NCI-H460 (cell line): ENCODE measurements at places on chromosomes 6 and 20.

DNA sequence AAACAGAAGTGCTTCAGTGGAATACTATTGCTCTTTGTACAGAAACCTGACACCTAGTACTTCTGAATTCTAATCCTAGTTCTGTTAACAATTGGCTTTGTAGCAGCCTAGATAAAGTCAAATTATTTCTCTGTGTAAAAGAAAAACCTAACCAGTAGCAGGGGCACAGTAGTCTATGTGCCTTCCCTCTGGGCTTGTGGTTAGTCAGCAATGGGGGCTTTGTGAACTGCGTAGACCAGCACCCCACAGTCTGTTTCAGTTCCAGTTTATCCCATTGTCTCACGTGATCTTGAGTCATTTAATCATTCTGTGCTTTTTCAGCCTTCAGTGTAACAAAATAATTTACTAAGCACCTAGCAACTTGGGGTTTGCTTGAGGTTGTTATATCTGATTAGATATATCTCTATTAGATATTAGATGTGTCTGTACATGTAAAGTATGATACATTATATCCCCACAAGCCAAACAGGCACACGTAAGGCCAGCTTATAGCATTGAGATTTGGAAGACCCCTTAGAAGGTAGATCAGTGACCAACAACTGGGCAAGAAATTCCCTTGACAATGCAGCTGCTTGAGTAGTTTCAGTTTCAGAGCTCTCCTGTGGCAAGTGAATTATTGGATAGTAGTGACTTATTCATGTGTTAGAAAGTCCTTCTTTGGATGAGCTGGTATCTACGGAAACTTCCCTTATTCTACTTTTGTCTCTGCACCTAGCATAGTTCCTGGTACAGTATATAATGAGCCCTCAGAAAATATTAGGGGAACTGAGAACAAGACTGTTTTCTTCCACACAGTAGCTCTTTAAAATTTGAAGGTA lies 27.9 kb upstream of the CCR6 start:
- no peak for DNase-seq

GRCh38 chr6:169101981-169102380 lies 151.7 kb downstream of the THBS2 start:
- no peak for DNase-seq

DNA sequence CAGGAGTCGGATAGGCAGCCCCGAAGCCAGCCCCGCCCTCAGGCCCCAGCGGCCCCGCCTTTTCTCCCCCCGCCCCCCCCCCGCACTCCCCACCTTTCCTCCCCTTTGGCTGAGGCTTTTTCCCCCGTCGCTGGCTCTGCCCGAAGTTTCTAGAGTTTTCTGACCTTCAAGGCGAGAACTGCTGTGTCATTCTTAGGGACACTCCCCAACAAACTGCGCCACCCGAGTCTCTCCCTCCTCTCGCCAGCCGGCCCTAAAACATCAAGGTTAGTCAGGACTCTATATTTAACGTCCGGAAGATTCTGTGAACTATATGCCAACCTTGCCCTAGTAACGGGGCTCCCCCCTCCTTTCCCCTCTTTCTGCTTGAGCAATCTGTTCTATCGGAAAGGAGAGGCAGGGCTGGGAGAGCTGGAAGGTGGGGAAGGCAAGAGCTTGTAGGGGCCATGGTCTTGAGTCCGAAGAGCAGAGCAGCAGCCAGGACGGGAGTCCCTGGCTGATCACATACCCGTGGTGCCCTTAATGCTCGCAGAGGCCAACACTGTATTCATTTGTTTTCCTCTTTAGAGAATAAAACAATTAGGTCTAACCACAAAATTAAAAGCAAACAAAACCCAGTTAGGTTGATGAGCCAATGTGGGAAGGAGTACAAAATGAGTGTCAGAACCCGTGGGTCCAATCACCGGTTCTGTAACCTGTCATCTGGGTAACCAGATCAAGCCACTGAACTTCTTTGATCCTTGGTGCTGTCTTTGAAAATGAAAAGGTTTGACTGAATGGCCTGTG lies 5.3 kb upstream of the HSPA1B start:
- peak; percentile 94 for DNase-seq

DNA sequence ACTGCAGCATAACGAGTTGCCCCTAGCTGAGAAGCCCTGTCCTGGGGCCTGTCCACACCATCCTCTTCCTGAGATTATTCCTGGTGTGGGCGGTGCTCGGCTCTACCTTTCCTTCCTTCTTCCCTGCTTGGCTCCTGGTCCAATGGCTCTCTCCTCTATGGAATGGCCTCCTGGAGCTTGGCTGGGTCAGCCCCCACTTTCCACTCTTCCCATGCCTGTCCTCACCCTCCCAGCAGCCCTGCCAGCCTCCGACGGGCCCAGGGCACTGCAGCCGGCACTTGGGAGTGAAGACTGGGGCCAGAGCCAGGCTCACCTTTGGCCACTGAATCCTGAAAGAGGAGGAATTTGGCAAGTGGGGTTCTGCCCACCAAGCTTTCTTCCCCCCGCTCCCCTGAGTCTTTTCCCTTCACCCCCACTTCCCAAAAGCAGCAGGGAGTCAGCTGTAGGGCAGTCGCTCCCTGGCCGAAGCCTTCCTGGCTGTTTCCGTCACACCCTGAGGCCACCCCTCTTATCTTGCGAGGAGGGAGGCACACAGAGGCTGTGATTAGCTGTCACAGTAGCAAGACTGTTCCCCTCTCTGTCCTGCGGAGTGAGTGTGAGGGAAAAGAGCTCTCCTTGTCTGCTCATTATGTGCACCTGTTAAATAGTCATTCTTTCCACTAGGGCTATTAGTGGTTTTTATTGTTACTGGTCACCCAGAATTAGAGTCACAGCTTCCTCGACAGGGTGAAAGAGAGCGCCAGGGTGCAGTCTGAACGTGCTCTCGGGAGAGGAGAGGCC lies 6.3 kb upstream of the CDSN start:
- no peak for DNase-seq

- no peak for DNase-seq
Measured at GRCh38 chr6:38997128-38997761, 51.3 kb upstream of the GLP1R start.

DNA sequence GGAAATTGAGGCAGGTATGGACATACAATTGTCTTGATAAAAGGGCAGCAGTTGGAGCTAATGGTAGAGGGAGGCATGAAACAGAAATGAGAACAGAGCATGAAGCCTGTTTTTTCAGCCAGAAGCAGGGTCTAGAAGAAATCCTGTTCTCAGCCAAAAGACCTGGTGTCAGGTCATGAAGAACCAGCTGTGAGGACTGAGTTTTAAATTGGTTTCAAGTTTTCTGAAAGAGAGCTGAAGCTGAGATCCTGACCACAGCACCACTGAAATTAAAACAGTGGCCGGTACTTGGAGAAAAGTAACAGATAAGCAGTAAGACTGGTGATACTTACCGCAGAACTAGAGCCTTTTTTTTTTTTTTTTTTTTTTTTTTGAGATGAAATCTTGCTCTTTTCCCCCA lies 283.8 kb upstream of the BMP2 start:
- no peak for DNase-seq

DNA sequence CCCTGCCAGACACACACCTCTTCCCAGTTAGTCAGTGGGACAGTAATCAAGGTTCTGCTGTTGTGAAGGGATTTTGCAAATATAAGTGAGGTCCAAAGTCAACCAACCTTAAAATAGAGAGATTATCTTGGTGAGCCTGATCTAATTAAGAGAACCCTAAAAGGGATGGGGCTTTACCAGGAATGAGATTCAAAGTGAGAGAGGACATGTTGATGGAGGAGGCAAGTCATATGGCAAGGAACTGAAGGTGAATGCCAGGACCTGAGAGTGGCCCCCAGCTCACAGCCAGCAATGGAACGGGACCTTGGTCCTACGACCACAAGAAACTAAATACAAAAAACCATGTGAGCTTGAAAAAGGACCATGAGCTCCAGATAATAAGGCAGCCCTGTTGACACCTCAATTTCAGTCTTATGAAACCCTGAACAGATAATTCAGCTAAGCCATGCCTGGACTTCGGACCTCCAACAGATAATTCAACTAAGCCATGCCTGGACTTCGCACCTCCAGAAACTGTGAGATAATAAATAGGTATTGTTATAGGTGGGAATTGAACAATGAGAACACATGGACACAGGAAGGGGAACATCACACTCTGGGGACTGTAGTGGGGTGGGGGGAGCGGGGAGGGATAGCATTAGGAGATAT lies 253.4 kb downstream of the GMPR start:
- DNase-seq: no peak

DNA sequence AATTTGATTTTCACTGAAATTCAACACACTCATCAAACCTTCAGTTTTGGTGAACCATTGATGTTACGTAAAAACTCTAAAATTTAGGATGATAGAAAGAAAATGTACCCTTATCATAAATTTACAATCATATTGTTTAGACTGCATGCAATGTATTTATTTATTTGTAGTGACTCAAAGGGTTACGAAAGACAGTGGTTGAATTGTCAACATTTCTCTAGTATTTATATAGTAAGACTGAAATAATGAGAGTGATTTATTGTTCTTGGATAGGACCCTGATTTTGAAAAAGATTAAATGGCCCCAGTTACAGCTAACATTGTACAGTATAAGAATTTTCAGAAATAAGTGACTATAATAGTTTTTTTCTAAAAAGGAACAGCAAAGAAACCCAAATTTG lies 591.5 kb downstream of the RFPL4B start:
- no peak for DNase-seq

DNA sequence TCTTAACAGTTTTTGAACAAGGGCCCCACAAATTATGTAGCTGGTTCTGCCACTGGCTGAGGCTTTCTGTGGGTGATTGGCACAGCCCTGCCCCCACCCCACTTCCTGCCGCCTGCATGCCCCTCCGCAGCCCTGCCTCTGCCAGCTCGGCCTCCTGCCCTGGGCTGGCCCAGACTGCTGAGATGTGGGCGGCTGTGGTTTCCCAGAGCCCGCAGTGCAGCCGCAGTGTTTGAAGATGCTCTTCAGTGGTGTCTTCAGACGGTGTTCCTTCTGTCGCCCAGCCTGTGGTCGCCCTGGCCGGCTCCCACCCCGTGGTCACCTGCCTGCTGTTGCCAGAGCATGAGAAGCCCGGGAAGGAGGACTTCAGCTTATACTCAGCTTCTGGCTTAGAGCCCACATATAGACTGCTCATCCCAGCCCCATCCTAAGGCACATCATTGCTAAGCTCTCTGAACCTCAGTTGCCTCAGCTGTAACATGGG lies 154.3 kb downstream of the VEGFA start:
- DNase-seq: no peak

DNA sequence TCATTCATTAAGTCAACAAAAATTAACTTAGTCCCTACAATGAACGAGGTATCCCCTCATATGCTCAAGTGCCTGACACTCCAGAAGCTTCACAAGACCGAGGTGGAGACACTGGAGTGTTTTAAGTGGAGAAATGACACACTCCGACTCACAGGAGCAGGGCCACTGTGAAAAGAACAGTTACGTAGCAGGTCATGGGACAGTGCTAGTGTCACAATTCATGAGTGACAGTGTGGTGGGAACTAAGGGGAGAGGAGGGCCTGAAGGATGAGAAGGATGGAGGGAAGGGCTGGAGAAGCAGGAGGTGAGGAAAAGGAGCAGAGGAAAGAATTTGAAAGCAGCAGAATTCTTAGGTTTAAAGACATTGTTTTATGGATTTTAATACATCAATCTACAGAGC lies 1.3 kb upstream of the HLA-A start:
- no peak for DNase-seq

GRCh38 chr20:2760297-2760951 lies 40.0 kb downstream of the CPXM1 start:
- DNase-seq: no peak

DNA sequence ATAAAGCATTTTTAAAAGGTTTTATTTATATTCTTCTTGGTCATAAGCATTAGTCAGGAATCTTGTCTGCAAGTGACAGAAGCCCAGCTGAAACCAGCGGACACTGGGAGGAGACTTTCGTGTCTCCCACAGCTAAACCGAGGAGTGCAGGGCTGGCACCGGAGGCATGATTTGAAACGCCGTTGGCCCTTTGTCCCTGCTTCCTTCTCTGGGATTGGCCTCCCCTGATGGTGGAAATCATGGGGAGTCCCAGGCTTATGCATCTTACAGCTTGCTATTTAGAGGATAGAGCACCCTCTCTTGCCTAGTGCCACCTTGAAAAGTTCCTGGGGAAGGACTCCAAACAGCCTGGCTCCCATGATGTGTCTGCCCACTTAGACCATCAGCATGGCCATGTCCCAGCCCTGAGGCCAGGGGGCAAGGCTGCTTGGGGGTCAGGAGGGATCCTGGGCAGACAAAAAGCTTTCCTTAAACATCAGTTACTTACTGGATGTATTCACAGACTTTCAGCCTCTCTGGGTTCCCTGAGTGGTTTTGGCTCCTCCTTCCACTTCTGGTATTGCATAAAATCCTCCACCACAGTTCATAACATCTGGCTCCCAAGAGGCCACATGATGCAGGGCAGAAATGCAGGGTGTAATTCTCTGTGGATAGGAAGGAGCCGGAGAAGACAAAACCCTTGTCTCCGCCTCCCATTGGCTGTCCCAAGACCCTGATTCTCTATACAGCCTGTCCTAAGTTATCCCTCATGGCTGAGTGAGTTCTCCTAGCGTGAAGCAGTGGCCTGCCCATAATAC lies 49.3 kb upstream of the INSM1 start:
- no peak for DNase-seq

- DNase-seq: no peak
Measured at GRCh38 chr20:46085179-46085851, 4.4 kb downstream of the NCOA5 start.

DNA sequence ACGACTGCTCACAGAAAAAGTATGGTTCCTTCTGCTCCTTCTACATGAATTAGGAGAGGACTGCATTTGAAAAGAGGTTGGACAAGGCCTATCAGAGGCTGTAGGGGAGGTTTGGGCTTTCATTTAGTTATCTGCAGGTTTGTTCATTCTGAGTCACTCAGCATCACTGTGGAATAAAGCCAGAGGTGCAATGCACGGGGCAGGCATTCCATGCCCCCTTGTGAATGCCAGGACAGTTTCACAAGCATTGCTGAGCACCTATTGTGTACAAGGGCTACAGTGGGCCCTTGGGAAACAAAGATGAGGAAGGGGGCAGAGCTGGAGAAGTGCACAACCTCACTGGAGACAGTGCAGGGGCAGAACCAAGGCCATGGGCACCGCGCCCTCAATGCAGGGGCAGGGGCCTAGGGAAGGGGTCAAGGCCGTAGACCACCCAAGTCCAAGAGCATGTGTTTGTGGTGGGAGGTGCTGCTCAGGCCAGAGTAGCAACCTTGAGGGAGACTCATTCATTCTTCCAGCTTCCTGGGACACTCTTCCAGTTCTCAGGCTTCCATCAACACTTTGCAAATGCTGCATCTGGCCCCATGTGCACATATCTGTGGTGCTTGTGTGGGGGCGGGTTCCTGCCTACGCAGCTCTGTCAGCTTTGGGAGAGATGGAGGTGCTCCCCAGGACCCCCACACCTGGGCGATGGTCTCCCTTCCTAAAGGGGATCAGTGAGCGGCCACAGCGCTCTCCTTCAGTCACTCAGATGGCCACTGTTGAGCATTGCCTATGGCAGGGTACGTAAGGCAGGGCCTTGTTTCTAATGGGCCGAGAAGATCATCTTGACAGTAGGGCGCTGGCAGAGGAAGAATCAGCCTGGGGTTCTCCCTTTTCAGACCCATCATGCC lies 204.5 kb downstream of the SYNDIG1 start:
- no peak for DNase-seq

- no peak for DNase-seq
Measured at GRCh38 chr20:36881888-36882287, 6.0 kb downstream of the TLDC2 start.
